H4 (cell line): ENCODE measurements at places on chromosomes 16 and 17.

GRCh38 chr17:45792995-45793755 lies 9.1 kb downstream of the CRHR1 start:
- no peak for DNase-seq

DNA sequence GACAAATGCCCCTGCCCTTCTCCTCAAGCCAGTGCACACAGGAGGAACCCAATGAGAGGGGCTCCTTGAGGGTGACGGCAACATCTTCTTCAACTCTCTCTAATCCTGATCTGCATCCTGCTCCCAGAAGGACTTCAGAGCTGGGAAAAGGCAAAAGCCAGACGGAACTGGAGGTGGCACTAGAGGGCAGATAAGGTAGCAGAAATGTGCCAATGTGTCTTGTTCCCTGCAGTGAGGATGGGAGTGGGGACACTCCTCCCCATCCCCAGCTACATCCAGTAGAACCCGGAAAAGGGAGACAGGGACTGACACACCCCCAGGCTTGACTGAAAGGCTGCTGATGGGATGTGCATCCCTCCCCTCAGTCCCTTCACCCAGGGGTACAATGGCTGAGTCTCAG lies 28.5 kb downstream of the SRCIN1 start:
- DNase-seq = no peak

DNA sequence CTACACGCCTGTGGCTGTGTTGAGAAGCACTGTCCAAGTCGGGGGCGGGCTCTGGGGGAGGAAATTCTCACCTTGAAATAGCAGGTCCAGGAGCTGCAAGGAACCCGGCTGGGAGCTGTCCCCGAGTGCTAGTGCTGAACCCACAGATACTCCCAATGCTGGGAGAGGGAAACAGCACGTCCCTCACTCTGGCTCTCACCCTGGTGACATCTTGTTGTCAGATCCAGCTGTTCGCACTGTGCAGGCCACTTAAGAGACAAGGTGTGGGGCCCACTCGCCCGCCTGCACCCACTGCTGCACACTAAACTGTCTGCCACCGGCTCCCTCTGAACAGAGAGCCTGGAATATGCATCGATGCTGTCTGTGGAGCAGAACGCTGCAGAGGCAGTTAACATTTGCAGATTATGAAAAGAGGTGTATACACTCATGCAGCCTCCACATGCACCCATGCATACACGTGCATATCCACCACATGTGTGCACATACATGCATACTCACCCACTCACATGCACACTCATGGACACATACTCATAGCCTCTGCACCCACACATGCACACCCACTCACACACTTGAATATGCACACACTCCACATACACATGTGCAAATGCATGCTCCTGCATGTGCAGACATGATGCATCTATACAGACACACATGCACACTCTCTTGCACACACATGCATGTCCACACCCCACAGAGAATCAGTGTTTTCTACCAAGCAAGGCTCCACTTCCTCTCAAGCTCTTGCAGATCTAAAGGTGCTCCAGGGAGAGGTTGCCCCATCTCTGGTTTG lies 42.0 kb downstream of the MGAT5B start:
- no peak for DNase-seq

- DNase-seq = no peak
Observed at GRCh38 chr16:74699666-74700065, 996 bp downstream of the MLKL start.

DNA sequence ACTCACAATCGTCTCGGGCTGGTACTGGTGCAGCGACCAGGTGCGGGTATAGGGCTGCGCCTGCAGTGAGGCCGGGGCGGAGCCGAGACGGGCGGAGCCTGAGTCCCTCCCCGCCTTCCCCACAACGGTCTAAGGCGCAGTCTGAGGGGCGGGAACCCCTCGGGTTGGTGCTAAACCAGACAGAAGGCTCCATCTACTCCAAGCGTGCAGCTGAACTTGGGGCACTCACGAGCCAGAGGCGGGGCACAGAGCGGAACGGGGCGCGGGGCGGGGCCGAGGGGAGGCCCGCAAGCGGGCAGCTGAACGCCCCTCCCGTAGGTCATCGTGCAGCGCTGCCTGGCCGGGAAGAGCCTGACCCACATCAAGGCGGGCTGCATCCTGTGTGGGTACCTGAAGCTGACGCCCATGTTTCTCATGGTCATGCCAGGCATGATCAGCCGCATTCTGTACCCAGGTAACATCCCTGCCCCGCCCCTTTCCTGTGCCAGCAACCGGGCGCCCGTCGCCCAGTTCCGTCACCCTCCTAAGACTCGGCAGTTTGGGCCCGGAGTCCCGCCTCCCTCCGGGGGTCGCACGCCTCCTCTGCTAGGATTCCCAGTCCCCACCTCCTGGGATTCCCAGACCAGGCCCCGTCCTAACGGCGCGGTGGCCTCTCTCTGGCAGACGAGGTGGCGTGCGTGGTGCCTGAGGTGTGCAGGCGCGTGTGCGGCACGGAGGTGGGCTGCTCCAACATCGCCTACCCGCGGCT lies 5.0 kb downstream of the SLC5A2 start:
- no peak for DNase-seq

DNA sequence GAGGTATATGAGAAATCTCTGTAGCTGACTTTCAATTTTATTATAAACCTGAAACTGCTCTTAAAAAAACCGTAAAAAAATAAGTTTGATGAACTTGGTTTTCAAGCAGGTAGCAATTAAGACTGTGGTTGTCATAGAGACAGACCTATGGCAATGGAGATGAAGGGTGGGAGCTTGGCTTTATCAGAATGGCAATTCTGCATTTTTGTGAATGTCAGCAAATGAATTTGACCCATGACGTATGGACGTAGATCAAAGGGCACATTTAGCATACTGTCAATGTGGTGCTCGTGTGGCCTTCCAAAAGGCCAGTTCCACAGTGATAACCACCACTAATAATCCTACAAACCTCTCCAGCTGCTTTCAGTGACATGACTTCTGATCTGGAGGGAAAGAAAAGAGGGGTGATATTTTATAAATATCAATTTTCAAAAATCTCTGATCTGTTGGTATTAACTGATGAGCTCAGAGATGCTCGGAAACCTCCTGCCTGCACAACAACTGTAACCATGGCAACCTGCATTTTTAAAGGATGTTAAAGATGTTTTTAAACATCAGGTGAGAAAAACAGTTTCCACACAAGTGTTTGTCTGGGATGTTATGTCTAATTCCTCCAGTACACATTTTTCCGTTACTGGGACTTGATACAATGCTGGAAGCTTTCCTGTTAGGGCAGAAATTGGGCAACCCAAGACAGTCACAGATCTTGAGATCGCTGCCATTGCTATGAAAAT lies 533.7 kb downstream of the CDH13 start:
- no peak for DNase-seq

DNA sequence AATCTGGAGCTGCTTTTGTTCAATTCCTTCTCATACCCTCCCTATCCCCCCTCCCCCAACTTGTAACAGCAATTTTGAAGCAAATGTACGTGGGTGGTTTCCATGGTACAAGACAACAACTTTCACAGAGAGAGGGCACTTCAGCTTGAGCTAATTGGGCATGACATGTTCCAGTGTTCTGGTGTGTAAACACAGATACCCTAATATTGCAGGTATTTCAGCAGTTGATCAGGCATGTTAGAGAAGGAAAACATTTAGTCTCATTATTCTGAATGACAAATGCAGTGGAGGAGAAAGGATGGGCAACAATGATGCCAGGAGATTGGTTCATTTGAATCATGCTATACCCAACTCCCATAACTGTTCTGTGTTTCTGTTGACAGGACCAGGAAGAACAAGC lies 137.5 kb downstream of the TRIM37 start:
- peak; percentile 59 for DNase-seq

- no peak for DNase-seq
Observed at GRCh38 chr16:4852221-4852872, 5.1 kb downstream of the UBN1 start.

- DNase-seq = no peak
Observed at GRCh38 chr16:53680756-53681155, 22.9 kb downstream of the RPGRIP1L start.

DNA sequence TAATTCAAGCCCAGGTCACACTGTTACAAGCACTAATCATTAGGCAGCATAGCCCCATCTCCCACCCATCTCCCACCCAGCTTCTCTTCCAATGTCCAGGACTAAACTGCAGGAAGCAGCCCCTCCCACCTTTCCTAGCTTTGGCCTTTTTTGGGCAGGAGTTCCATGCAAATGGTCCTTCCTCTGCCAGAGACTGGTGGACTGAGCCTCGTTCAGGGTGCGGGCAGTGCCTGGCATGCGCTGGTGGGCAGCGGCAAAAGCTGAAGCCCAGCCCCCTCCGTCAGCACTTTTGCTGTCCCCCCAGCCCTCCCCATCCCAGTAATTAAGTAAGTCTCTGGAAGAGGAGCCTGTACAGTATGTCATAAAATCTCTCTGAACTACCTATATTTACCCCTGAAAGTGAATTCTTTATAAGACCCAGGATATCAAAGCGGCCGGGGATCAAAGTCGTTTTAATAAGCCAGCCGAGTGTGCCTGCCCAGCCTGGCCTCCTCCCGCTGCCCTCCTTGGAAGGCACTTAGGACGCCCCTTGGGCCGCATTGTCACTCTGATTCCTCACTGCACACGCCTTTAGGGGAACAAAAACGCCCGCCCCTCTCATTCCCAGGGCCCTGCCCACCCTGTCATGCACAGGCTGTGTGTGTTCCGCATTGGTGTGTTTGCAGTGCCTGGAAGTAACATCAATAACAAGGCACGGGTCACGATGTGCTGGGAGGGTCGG lies 109.9 kb downstream of the IRX5 start:
- no peak for DNase-seq

DNA sequence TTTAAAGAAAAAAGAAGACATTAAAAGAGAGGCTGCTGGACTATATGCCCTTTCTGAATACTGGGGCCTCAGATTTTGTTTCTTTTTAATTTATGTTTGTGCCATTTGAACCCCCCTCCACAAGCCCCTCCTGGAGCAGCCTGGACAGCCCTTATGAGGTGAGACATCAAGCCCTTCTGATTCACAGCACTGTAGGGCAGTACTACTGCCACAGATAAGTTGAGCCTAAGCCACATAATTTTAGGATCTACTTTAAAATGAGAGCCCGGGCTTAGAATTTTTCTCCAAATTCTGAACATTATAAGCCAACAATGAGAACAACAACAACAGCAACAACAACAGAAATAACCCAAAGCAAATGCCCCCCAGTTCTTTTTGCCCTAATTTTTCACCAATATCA lies 256.9 kb upstream of the SALL1 start:
- no peak for DNase-seq

- DNase-seq = no peak
Observed at GRCh38 chr16:86215979-86216585, 294.2 kb upstream of the FOXF1 start.

GRCh38 chr17:60137731-60138130 lies 12.0 kb upstream of the CA4 start:
- no peak for DNase-seq

GRCh38 chr16:24668481-24669061 lies 60.9 kb upstream of the TNRC6A start:
- peak; percentile 50 for DNase-seq

GRCh38 chr17:21176773-21177395 lies 37.1 kb downstream of the TMEM11 start:
- no peak for DNase-seq

DNA sequence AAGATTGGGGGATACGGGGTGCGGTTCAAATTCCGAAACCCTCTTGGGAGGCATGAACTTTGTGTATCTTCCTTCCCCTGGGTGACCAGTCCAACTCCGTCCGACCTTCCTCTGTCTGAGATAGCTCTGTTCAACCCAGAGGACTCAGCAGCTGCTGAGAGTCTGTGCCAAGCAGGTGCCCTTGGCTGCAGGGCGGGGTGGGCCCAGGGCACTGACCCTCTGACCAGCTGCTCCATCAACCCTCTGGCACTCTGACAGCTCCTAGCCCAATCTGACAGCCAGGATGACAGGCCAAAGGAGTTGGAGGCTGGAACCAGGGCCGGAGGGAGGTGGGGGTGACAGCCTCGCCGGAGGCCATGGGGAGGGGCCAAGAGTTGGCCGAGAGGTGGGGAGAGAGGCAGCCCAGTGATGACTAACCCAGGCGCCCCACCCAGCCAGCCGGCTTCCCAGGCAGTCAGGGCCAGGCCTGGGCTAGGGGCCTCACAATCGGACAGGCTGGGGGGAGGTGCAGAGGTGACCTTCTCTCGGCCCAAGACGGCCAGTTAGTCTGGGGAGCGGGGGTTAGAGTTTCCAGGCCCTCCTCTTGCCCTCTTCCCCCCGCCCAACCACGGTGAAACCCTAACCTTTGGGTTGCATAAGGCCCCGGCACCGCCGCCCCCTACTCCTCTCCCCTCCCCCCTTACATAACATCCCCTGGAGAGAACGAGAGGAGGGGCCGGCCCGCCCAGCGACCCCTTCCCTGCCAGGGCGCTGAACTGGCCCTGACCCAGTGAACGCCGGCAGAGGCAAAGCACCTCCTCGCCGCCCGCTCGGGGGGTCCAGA lies 5.0 kb upstream of the TLCD2 start:
- DNase-seq = peak; percentile 82

DNA sequence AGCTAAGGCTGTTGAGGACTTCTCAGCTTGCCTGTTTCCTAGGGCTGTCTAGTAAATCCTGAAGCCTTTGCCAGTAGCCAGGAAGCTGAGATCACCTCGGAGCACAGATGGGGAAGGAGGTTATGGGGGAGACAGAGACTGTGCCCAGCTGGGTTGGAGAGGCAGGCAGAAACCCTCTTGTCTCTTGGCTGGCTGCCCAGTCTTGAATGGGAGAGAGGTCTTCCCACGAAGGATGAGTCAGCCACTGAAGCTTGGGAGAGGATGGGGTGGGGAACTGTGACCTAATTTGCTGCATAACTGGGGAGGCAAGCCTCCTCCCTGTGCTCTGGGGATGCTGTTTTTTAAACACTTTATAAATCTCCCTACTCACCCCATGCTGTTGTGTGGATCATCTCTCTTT lies 69.8 kb downstream of the SHISA9 start:
- peak; percentile 87 for DNase-seq

GRCh38 chr16:17354141-17354601 lies 116.6 kb downstream of the XYLT1 start:
- no peak for DNase-seq

DNA sequence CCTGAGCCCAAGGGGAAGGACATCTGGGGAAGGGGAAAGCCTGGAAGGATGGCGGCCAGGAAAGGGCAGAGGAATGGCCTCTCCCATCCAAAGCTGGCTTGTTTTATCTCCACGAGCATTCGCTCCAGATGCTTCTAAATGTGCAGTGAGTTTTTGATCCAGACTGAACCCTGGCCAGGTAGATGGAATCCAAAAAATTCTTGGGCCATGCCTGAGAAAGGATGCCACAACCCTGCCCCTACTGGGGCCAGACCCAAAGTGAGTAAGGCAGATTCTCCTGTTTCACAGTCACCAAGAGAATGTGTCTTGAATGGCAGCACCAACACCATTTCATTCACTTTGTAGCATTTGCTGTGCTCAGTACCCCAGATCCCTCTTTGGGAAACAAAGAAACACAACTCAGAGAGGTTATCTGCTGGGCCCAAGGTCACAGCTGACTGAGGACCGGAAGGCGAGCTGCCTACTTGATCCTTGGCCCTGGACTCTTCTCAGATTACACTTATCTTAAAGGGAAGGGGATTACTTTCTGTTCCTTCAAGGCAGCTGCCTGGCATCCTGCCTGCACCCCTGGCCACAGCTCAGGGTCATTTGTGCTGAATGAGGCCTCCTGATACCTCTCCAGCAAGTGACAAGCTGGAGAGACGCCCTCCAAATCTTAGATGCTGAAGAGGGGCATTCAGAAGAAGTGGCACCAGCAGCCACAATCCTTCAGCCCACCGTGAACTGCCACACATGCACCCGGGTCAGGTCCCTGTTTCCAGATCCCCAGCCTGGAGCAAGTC lies 3.6 kb downstream of the LRRC75A start:
- no peak for DNase-seq
